Tibial artery (tissue), 4 donors: ENCODE measurements at places on chromosomes 3 and 15.

DNA sequence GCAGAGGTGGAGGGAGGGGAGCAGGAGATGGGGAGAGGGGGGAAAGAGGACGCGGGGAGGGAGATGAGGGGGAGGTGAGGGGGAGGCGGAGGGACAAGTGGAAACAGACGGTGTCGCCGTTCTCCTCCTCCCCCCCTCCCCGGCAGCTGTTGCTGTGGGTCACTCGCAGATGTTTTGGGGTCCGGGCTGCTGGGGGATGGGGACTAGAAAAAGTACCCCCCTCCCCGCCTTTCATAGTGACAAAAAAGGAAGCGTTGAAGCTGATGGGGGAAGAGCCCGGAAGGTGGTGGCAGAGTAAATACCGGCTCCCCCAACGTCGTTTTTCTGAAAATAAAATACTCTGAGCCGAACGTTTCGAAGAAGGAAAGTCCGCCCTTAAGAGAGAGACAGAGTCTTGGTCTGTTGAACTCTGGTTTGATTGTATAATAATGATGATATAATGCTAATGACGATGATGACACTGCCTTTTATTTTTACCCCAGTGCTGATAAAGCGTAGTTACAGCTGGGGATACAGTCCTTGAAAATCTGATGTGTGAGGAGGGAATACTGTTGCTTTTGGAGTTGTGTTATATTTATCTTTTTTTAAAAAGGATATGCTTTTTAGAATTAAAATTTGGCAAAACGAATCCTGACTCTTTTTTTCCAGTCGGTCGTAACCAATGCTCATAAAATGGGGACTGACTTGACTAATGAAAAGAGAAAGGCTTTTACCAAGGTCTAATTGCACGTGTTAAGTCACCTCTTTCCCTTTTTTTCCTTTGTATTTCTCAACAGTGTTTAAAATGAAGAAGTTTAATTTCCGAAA lies 993 bp downstream of the STXBP5L start:
- no peak for DNase-seq

DNA sequence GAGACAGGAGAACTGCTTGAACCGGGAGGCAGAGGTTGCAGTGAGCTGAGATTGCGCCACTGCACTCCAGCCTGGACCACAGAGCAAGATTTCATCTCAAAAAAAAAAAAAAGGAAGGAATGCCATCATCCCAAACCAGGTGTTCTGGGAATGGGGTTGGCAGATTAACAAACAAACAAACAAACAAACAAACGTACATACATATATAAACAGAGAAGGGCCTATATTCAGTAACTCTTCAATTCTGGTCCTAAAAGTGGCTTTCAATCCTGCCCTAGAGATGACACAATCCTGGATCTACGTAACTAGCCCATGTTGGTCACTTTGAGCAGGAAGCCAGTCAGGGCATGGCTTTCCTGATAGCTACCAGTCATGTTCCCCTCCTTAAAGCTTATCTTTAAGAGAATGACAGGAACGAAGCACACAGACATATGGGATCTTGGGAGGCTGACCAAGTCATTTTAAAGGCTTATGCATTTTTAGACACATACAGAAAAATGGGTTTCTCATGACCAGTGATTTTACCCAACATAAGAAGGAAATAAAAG lies 29.9 kb upstream of the RAB11A start:
- DNase-seq, result no peak

- DNase-seq, result no peak
Measured at GRCh38 chr3:134772011-134772410, 23.0 kb upstream of the EPHB1 start.

- no peak for DNase-seq
Measured at GRCh38 chr3:174540116-174540908, 318.8 kb upstream of the NAALADL2 start.

- no peak for DNase-seq
Measured at GRCh38 chr15:85624291-85624801, 170.4 kb downstream of the KLHL25 start.

GRCh38 chr15:59329570-59330350 lies 42.9 kb downstream of the MYO1E start:
- DNase-seq, result no peak

DNA sequence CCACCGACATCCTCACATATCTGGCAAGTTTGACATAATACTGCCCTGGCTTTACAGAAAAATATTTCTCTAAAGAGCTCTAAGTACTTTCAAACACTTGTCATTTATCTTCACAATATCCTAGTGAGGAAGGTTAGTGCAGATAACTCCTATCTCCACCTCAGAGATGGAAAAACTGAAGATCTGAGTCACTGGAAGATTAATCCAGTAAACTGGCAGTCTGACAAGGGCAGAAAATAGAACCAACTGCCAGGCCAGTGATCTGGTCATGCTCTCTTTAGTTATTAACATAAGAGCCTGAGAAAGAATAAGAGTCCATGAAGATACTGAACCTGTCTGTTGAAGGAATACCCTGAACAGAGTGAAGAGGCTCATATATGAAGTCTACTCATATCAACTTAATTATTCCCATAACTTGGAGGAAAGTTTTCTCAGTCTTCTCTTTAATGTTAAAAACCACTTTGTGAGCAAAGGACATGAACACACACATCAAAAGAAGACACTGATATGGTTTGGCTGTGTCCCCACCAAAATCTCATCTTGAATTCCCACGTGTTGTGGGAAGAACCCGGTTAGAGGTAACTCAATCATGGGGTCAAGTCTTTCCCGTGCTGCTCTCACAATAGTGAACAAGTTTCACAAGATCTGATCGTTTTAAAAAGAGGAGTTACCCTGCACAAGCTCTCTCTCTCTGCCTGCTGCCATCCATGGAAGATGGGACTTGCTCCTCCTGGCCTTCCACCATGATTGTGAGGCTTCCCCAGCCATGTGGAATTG lies 61.4 kb downstream of the GOLIM4 start:
- no peak for DNase-seq

DNA sequence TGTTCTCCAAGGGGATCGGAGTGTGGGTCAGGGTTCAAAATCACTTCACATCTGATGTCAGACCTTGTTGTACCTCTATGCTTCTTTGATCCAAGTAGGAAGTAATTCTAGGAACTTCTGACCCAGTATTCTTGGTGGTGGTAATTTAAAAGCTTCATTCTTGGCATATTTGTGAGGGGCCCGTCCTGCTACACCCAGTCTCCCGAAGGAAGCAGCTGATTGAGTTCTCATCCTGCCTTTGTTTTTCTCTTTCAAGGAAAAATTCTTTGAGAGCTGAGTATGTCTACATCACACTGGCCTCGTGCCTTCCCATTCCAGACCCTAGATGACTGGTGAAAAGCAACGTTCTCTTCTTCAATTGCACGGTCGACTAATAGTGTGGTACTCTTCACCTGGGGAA lies 234.4 kb upstream of the TPRG1 start:
- no peak for DNase-seq
